ENCODE measurements at places on chromosomes 4 and X. TPM values are rescaled to one million over a fixed set of nuclear protein-coding genes. Genes with fewer than 3 reads are reported as not detected.

Gene STK32B
- total RNA-seq, result 12.6 TPM

Gene RNF175
- 7.8 TPM for total RNA-seq

Gene RHOXF2
- not detected for total RNA-seq

Gene RRH
- total RNA-seq, result 0.44 TPM

Gene TMEM164
- total RNA-seq, result 16.2 TPM

Gene SMS
- 54.3 TPM for total RNA-seq

Gene P2RY4
- 0.06 TPM for total RNA-seq

Gene HNRNPH2
- 63.7 TPM for total RNA-seq

Gene MAGEA2
- total RNA-seq, result not detected

Gene MAGIX
- 6.2 TPM for total RNA-seq

Gene PABPC5
- total RNA-seq, result 15.2 TPM

Gene TCEAL7
- 142 TPM for total RNA-seq

Gene COX7B
- 480 TPM for total RNA-seq

Gene CTAG2
- total RNA-seq, result not detected

Gene JCHAIN
- 1.7 TPM for total RNA-seq
